ENCODE measurements at places on chromosomes 3 and 15. TPM values are rescaled to one million over a fixed set of nuclear protein-coding genes. Genes with fewer than 3 reads are reported as not detected.

The GALNT15 gene
- not detected for total RNA-seq

The SKOR1 gene
- total RNA-seq = 0.11 TPM

- no peak for DNase-seq
Measured at GRCh38 chr3:10816019-10816862, at the start of gene SLC6A11. Gene SLC6A11 (plus strand): TSS chr3:10816228. CDS start chr3:10816266, 38 bp downstream.

DNA sequence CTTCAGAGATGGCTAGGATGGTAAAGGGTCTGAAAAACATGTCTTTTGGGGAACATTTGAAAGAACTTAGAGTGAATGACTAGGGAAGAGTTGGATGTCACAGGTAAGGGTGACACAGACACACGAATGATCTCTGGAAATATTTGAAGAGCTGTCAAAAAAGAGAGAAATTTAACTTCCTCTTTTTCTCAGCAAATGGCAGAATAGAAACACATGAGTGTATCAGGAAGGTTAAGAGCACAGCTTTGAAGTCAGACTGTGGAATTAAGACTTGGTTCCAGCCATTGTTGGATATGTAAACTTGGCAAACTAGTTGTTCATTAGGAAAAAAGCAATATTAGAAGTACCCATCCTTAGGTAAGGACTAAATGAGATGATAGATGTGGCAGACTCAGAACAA lies 117.7 kb downstream of the IMPG2 start:
- no peak for DNase-seq

DNA sequence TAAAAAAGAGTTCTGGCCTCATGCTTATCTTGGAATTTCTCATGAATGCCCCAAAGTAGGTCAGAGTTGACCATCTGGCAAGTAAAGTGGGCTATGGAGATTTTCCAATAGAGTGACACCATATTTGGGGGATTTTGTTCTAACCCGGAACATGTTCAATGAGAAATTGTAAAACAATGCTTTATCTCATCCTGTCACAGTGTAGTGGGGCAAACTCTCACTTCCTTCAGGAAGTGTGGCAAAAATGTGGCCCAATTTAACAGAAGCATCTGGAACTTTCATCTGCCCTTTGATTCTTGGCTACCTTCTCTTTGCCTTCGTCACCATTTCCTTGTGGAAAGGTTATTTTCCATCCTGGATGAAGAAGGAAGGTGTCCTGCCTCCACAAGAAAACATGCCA lies 70.8 kb downstream of the ADAMTS9 start:
- no peak for DNase-seq

GRCh38 chr3:105108823-105109222 lies 257.9 kb upstream of the ALCAM start:
- no peak for DNase-seq

DNA sequence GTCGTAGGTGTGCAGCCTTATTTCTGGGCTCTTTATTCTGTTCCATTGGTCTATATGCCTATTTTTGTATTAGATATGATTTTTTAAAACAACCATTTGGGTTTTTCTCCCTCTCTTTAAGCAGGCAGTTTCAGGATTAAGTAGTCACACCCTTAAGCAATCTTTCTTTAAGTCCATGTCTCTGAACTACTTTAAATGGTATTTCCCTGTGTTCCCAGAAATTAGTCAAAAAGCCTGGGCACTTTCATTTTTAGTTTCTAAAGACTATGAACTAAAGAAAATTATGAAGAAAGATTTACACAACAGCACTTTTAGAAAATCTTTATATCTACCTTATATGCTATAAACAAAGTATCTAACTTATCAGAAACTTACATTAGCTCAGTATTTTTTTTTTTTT lies 110.3 kb downstream of the FAIM start:
- no peak for DNase-seq

GRCh38 chr3:67685499-67685898 lies 31.1 kb upstream of the SUCLG2 start:
- DNase-seq = no peak

DNA sequence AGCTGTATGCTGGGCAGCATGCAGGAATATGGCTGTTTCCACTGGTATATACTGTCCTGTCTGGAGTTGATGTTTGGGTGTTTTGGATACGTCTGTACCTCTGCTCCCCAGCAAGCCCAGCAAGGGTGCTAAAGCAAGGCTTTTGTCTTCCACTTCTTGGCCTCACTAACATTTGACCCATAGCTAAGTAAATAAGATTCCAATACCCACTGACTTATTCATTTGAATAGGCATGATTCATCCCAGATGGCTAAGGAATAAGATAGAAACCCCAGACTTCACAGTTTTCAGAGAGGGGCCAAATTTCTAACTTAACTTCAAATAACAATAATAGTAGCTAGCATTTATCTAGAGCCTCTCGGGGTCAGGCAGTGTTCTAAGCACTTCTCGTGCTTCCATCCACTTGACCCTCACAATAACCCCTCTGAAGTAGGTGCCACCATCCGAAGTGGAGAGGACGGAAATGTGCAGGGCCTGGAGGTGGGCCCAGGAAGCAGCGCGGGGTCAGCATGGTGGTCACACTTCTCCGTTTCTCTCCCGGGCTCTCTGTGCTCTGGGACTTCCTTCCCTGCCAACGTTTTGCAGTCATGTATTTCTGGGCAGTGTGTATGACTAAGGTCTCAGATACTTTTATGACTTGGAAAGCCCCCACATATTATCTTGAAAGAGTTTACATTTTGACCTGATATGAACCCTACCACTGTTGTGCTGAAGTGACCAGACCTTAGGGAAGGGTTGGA lies 39.3 kb downstream of the LRRK1 start:
- DNase-seq = no peak

The ITGA11 gene
- 0.06 TPM for total RNA-seq

GRCh38 chr15:78855746-78856145 lies 16.9 kb upstream of the MORF4L1 start:
- no peak for DNase-seq

- no peak for DNase-seq
Measured at GRCh38 chr3:116161575-116162525, 283.4 kb downstream of the LSAMP start.

- DNase-seq = peak; percentile 74
Measured at GRCh38 chr15:48520376-48521155, 124.9 kb downstream of the FBN1 start.

All from H1 (cell line).